ENCODE measurements at places on chromosomes 5 and 9.

GRCh38 chr5:38124321-38124720, 134.0 kb upstream of the EGFLAM start:
- no peak for DNase-seq

- no peak for DNase-seq
Observed at GRCh38 chr9:89358985-89359384, 40.7 kb downstream of the SECISBP2 start.

DNA sequence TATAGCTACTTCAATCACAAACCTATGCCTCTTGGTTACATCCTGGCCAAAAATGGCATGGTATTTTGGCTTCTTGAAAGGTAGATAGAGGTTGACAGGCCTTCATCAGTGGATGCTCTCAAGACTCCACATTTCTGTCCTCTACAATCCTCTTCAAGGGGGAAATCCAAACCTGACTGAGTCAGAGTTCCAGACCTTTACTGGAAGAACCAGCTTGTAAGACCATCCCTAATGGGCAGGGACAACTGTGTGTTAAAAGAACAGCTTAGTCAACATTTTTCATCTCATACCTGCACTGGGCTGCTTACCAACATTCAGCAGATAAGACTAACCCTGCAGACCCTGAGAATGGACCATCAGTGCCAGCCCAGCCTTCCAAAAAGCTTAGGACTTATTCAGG, 155.7 kb downstream of the CDK5RAP2 start:
- DNase-seq: no peak

DNA sequence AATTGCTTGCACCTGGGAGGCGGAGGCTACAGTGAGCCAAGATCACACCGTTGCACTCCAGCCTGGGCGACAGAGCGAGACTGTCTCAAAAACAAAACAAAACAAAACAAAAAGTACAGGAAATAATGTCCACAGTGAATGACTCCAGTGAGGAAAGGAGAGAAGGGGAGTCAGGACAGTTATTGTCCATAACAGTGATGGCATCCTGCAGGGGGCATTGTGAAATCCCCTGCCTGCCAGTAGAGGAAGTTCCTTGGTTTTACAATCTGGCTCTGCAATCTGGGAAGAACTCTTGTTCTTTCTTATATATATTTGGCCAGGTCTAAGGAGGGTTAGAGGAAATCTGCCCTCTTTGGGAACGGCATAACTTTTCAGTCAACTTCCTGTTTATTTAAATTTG, 8.2 kb downstream of the SH3GL2 start:
- no peak for DNase-seq

- DNase-seq: no peak
Observed at GRCh38 chr5:86979811-86980411, 287.8 kb upstream of the RASA1 start.

DNA sequence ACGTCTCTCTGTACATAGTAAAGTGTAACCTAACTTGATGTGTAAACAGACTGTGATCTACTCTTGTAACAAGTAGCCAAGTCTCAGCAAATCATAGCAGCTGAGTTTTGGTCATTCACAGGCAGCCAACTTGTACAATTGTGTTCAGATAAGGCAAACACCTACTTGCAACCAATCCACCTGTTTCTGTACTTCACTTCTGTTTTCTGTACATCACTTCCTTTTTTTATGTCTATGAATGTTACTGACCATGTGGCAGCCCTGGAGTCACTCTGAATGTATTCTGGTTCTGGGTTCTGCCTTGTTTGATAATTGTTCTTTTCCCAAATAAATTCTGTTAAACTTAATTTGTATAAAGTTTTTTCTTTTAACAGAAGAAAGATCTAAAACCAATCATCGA, 26.0 kb downstream of the RLN2 start:
- DNase-seq: no peak

GRCh38 chr9:124812441-124812876, 35.5 kb downstream of the OLFML2A start:
- no peak for DNase-seq

GRCh38 chr5:145869753-145870152, 3.1 kb downstream of the GRXCR2 start:
- DNase-seq: no peak

- no peak for DNase-seq
Observed at GRCh38 chr5:115774684-115775083, 41.8 kb downstream of the CDO1 start.

DNA sequence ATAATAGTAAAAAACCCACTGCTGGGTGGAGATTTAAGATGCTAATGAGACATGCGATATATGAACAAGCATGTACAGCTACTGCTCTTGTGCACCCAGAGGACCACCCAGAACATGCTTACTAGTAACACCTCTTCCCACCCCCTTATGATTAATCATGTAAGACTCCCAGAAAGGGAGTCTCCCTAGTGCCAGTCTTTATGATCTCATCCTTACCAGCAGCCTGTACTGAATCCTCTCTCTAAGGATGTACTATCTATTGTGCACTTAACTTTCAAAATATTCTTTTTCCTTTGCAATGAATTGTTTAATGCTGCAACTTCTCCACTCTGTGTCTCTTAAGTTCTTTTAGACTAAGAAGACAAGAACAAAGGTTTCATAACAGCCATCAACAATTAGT, 9.1 kb upstream of the MAT2B start:
- DNase-seq: no peak

DNA sequence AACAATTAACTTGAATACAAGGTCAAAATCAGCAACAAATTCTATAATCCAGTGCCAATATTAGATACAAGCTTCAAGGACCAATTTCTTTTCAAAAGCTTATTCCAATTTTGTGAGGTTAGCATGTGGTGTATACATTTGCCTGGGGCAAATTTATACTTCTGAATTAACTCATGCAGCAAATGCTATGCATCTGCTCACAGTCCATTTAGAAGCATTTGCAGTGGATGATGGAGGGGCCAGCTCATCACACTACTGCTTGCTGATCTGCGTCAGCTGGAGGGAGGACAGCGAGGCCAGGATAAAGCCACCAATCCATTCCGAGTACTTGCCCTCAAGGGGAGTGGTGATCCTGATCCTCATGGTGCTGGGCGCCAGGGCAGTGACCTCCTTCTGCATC, 474.3 kb upstream of the KIF2A start:
- no peak for DNase-seq

DNA sequence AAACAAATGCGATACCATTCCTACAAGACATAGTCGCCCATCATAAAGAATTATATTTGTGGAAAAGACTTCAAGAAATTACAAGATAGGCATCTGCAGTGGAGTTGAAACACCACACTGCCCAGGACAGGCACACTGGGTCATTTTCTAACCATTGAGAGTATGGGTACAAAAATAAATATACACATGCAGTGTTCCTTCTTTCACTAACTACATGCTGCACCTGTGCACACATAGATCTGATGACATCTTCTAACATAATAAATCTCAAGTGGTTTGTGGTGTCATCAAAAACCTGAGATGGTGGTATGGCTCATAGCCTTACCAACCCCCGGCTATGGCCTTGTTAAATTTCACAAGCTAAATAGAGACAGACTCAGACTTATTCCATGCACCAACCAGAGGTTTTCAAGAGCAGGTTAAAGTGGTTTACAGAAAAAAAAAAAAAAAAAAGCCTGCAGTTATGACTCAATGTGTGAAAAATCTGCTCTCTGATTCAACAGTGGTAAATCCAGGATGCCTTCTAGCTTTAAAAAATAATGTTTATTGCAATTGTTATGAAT, 12.4 kb upstream of the NFIB start:
- no peak for DNase-seq

DNA sequence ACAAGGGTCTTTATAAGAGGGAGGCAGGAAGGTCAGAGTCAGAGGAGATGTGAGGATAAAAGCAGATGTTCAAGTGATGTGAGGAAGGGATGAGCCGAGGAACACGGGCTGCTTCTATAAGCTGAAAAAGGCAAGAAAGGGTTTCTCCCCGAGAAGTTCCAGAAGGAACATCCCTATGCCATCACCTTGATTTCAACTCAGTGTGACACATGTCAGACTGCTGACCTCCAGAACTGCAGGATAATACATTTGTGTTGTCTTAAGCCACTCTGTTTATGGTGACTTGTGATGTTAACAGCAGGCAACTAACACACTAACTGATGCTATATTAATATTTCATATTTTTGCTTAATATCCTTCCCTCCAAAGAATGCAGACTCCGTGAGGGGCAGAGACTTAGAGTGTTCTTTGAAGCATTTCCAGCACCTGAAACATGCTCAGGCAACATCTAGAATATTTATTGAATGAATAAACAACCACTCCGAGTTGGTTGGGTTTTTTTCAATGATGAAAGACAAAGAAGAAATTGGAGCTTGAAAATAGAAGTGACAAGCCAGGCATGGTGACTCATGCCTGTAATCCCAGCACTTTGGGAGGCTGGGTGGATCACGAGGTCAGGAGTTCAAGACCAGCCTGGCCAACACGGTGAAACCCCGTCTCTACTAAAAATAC, 77.6 kb upstream of the ADRA1B start:
- DNase-seq: no peak

GRCh38 chr5:94524841-94525697, 93.3 kb downstream of the KIAA0825 start:
- DNase-seq: no peak

GRCh38 chr9:12843735-12844134, 68.9 kb downstream of the LURAP1L start:
- DNase-seq: no peak

GRCh38 chr5:76364226-76364589, 38.9 kb upstream of the IQGAP2 start:
- DNase-seq: no peak

DNA sequence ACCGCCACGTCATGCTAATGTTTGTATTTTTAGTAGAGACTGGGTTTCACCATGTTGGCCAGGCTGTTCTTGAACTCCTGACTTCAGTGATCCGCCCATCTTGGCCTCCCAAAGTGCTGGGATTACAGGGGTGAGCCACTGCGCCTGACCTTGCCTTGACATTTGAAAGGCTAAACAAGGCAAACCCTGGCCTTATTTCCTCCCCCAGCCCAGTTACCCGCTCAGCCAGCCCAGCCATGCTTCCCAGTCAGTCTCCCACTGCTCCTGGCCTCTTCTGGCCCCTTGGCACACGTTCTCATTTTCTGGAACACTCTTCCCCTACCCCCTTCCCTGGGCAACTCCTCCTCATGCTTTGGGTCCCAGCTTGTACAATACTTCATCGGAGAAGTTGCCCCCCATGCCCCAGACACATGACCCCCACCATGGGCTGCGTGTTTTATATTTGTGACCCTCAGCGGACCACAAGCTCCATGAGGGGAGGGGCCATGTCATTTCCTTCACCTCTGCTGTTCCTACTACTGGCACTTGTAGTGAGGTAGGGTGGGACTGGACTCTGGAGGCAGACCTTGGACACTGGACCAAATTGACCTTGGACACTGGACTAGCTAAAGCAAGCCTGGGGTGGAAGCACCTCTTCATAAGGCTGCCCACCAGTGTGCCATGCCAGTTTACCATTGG, 94.4 kb upstream of the IER5L start:
- DNase-seq: no peak

- DNase-seq: no peak
Observed at GRCh38 chr5:32027717-32028458, 146.2 kb downstream of the GOLPH3 start.

- no peak for DNase-seq
Observed at GRCh38 chr9:119758241-119758640, 389.0 kb upstream of the BRINP1 start.

- DNase-seq: no peak
Observed at GRCh38 chr9:21585756-21586752, 103.9 kb upstream of the IFNE start.

DNA sequence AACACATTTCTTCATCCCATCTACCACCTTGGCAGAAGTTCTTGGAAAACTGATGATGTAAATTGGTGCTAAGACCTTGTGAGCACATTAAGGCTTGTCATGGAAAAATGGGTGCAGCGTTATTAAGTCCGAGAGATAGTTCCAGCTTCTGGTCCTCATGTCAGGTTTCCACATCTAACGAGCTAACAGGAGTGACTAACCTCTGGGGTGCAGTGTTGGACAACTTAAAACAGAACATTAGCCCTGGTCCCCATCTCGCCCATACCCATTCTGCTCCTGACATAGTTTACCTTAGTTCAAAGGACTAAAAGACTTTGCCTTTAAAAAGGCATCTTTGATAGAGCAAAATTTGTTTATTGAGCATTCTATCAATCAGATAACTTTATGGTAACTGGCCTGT, 128.0 kb downstream of the SLC1A3 start:
- DNase-seq: no peak

- DNase-seq: no peak
Observed at GRCh38 chr5:94245608-94246007, 372.8 kb downstream of the KIAA0825 start.

DNA sequence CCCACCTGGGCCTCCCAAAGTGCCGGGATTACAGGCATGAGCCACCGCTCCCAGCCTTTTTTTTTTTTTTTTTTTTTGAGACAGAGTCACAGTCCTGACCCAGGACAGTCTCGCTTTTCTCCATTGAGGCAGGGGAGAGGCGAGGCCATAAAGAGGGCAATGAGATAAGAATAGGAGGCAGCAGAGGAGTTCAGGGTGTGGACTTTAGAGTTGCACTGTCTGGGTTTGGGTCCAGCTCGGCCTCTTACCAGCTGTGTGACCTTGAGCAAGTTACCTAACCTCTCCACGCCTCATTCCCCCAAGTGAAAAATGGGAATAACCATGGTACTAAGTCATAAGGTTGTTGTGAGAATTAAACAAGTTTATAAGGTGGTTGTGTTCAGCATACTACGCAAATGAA, 24.6 kb upstream of the ANKH start:
- DNase-seq: no peak

DNA sequence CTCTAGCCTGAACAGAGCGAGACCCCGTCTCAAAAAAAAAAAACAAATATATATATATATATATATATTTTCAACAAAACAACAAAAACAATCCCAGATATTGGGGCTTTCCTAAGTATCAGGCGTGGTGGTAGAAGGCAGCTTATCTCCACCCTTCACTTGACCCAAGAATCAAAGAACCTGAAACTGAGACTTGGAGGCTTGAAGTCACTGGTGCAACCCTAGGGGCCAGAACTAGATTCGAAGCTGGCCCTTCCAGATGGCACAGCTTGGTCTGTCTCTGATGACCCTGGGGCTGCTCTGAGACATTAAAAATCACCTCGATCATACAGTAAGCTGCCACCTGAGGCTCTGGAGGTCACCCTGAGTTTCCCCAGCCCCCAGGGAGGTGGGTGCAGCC, 1.3 kb upstream of the KCNMB1 start:
- no peak for DNase-seq

DNA sequence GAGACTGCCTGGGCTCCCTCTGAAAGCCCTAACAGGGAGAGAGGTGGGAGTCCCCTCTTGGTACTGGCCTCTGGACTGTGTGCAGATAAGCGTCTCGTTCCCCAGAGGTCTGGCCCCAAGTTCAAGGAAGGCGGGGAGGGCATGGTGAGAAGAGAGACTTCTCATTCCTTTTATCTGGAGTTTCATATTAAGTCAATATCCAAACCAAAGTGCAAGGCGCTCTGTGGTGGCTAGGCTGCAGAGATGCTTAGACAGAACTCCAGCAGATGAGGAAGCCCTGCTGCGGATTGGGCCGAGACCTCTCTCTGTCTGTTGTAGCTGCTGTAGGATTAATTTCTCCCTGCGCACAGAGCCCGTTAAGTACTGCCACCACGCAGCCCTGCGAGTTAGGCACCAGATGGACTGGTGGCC, 16.0 kb downstream of the MVB12B start:
- no peak for DNase-seq

GRCh38 chr5:143370440-143370839, 33.0 kb downstream of the NR3C1 start:
- no peak for DNase-seq

GRCh38 chr5:669111-669841, 23.9 kb downstream of the TPPP start:
- DNase-seq: no peak
